ENCODE measurements at places on chromosomes 7 and 10.

GRCh38 chr10:118768041-118768919, 13.5 kb upstream of the CACUL1 start:
- no peak for DNase-seq

GRCh38 chr10:71927159-71927558, 37.0 kb upstream of the CHST3 start:
- no peak for DNase-seq

DNA sequence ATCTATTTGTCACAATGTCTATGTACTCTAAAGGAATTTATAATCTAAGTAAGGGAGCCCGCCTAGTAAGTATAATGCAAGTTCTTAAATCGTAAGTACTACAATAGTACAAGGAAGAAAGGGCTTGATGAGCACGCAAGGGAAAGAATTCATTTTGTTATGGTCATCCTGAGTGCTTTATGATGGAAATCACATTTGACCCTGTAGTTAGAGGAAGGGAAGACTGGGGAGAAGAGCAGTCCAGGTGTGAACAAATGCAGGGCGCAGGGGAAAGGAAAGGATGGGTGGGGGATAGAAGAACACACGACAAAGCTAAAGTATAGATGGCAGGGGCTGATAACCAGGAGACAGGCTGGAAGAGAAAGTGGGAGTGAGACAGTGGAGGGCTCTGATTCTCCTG, 88.2 kb upstream of the ARMC3 start:
- no peak for DNase-seq

- no peak for DNase-seq
Measured at GRCh38 chr7:103937680-103938079, 51.8 kb downstream of the RELN start.

- DNase-seq: no peak
Measured at GRCh38 chr10:62133618-62134017, 135.0 kb downstream of the RTKN2 start.

Measured in HL-60 (cell line).